ENCODE measurements at places on chromosomes 4 and X. TPM values are rescaled to one million over a fixed set of nuclear protein-coding genes. Genes with fewer than 3 reads are reported as not detected.

DNA sequence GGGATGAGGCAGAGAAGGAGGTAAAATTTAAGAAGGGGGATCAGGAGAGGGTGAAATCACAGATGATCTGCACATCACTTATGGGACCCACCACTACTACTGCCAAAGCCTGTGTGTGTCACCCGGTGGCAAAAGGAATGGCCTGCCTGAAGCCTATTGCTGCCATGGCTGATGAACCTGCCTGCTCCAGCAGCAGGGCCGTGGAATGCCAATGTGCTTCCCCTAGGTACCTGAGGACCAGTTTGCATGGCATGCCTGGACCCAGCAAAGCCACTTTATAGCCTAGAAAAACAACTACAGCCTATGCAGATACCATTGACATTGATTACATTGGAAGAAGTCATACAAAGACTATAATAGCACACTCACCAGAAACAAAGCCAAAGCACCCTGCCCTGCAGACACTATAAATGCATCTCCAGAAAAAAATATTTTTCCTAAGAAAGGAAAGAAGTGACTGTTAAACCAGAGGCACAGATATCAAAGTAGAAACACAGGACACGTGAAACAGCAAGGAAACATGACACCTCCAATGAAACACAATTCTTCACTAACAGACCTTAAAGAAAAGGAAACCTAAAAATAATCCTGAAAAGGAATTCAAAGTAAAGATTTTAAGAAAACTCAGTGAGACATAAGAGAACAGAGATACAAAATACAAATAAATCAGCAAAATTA is 680.7 kb upstream of the GRID2 start:
- DNase-seq: no peak
- no peak overlapping the region for H3K27ac ChIP-seq
- no peaks in the 10 kb centered on the region for H3K4me1 ChIP-seq
- H3K4me3 ChIP-seq: no peak overlapping the region

Gene CENPVL1
- total RNA-seq: not detected

- H3K27me3 ChIP-seq: peaks cover 2% of the 10 kb centered on the region
- peaks cover 30% of the 10 kb centered on the region for H3K4me1 ChIP-seq
- H3K27ac ChIP-seq: peak within 1 kb of the TSS; percentile 90
Observed at GRCh38 chr4:185425647-185426352, at the start of gene UFSP2. Gene UFSP2 (minus strand): TSS chr4:185425964. CDS start chr4:185425868, 96 bp downstream.

DNA sequence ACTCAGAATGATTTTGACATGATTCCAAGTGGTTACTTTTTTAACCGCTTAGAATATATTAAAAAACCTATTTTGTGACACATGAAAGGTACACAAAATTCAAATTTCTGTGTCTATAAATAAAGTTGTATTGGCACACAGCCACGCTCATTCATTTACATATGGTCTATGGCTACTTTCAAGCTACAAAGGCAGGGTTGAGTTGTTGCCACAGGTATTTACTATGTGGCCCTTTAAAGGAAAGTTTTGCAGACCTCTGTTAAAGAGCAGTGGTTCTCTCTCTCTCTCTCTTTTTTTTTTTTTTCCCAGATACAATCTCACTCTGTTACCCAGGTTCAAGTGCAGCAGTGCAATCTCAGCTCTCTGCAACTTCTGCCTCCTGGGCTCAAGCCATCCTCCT is 23.0 kb downstream of the GPM6B start:
- DNase-seq: no peak
- H3K27ac ChIP-seq: no peak overlapping the region
- H3K4me1 ChIP-seq: no peaks in the 10 kb centered on the region
- no peaks in the 10 kb centered on the region for H3K36me3 ChIP-seq
- H3K27me3 ChIP-seq: peaks cover 2% of the 10 kb centered on the region
- H3K4me3 ChIP-seq: no peak overlapping the region

DNA sequence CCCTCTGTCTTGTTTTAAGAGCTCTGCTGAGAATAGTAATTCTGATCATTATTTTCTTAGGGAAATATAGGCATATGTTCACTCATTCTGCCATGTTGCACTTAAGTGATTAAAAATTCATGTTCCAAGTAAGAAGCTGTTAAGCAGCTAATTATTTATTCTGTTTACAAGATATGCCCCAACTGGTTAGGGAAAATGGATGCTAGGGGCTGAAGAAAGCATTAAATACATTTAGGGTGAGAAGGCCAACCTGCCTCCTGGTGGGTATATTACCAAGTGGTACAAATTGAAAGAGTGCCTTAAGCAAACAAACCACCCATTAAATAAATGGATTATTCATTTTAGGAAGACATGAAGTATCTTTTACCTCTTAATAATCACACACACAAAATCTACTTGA is 392.6 kb upstream of the EPHA5 start:
- H3K4me1 ChIP-seq: no peaks in the 10 kb centered on the region
- no peaks in the 10 kb centered on the region for H3K36me3 ChIP-seq
- H3K27ac ChIP-seq: no peak overlapping the region
- DNase-seq: no peak

GRCh38 chr4:167767281-167767680 is 325.1 kb upstream of the ANXA10 start:
- no peak overlapping the region for H3K4me3 ChIP-seq
- no peaks in the 10 kb centered on the region for H3K27me3 ChIP-seq
- H3K27ac ChIP-seq: no peak overlapping the region
- no peaks in the 10 kb centered on the region for H3K36me3 ChIP-seq

Gene TLR6
- total RNA-seq: 1.5 TPM

DNA sequence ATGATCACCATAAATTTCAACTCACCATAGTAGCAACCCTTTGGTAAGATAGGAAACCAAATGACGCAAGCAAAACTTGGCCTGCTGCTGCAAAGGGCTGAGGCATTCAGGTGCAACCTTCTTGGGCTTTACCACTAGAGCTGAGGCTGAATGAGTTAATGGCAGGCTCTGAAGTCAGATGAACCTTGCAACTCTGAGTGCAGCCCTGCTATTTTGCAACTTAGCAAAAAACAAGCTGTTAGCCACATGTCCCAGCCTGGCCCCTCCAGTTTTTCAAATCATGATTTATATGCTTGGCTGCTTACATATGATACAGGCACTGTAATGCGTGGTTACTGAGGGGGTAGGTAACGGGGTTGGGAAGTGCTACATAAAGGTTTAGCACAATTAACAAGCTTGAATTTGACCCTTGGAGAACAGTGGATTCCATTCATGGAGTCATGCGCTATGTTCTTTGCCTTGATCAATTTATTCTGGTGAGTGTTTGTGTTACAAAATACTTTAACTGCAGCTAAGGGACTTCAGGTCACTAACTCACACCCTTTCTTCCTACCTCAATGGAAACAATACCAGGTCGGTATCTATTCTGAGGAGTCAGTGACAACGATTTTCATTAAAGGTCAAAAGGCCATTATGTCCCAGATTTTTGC is 80.5 kb upstream of the PPARGC1A start:
- no peaks in the 10 kb centered on the region for H3K4me1 ChIP-seq
- no peaks in the 10 kb centered on the region for H3K36me3 ChIP-seq
- DNase-seq: no peak
- H3K4me3 ChIP-seq: no peak overlapping the region
- no peaks in the 10 kb centered on the region for H3K27me3 ChIP-seq
- H3K27ac ChIP-seq: no peak overlapping the region

- H3K4me1 ChIP-seq: no peaks in the 10 kb centered on the region
- H3K4me3 ChIP-seq: no peak overlapping the region
- DNase-seq: no peak
Observed at GRCh38 chr4:36115312-36115711, 129.0 kb downstream of the ARAP2 start.

GRCh38 chr4:2104556-2105345 is 45.6 kb downstream of the NAT8L start:
- peaks cover 4% of the 10 kb centered on the region for H3K4me1 ChIP-seq
- H3K27ac ChIP-seq: no peak overlapping the region
- H3K36me3 ChIP-seq: peaks cover 2% of the 10 kb centered on the region

DNA sequence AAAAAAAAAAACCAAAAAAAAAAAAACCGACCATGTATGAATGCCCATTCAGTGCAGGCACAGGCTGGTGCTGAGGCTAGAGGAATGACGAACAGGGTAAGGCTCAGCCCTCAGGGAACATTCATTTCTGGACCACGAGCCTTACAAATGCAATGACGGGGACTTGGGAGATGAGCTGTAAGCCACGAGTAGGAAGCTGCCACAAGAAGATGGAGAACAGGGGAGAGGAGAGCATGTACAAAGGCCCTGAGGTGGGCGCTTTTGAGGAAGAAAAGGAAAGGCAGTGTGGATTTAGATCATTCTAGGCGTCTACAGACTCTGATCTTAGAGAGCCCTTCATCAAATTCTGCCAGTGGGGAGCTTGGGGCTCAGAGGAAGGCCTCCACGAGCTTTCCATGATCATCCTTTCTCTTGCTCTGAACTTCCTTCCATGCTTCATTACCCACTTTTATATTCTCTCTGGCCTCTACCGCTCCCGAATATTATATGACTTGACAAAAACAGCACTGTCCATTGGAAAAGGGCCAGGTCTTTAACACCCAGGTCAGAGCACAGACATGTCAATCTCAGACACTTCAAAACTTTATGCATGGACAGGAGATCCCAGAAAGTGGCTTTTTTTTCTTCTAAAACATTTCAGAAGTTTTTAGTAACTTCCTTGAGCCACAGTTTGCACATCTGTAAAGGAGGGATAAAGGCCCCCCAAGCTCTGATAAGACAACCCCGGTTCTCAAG is 3.3 kb upstream of the ZNF518B start:
- peak overlapping the region; percentile 75 for H3K4me3 ChIP-seq
- peaks cover 37% of the 10 kb centered on the region for H3K27me3 ChIP-seq
- DNase-seq: peak; percentile 76
- no peak overlapping the region for H3K27ac ChIP-seq

- DNase-seq: peak; percentile 63
- H3K36me3 ChIP-seq: peaks cover 47% of the 10 kb centered on the region
- H3K27me3 ChIP-seq: no peaks in the 10 kb centered on the region
- H3K27ac ChIP-seq: peak overlapping the region; percentile 34
- H3K4me3 ChIP-seq: no peak overlapping the region
- peaks cover 25% of the 10 kb centered on the region for H3K4me1 ChIP-seq
Observed at GRCh38 chrX:119784747-119785446, 6.5 kb downstream of the RPL39 start.

Gene PFKFB1
- 0.67 TPM for total RNA-seq

DNA sequence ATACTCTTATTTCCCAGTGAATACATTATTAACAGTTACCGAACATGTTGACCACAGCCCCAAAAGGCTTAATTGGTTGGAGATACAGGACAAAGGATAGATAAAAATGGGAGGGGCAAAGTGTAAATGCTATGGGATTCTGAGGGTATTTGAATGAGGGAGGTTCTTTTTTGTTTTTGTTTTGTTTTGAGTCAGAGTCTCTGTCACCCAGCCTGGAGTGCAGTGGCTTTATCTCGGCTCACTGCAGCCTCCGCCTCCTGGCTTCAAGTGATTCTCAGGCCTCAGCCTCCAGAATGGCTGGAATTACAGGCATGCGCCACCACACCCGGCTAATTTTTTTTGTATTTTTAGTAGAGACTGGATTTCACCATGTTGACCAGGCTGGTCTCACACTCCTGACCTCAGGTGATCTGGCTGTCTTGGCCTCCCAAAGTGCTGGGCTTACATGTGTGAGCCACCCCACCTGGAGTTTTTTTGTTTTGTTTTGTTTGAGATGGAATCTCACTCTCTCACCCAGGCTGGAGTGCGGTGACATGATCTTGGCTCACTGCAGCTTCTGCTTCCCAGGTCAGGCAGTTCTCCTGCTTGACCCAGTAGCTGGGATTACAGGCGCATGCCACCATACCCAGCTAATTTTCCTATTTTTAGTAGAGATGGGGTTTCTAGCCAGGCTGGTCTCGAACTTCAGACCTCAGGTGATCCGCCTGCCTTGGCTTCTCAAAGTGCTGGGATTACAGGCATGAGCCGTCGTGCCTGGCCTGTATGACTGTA is 9.0 kb downstream of the UBE2K start:
- H3K36me3 ChIP-seq: peaks cover 14% of the 10 kb centered on the region
- peak; percentile 41 for DNase-seq
- H3K27ac ChIP-seq: no peak overlapping the region
- H3K4me3 ChIP-seq: no peak overlapping the region
- H3K27me3 ChIP-seq: no peaks in the 10 kb centered on the region

Gene C4orf50
- 0.05 TPM for total RNA-seq

DNA sequence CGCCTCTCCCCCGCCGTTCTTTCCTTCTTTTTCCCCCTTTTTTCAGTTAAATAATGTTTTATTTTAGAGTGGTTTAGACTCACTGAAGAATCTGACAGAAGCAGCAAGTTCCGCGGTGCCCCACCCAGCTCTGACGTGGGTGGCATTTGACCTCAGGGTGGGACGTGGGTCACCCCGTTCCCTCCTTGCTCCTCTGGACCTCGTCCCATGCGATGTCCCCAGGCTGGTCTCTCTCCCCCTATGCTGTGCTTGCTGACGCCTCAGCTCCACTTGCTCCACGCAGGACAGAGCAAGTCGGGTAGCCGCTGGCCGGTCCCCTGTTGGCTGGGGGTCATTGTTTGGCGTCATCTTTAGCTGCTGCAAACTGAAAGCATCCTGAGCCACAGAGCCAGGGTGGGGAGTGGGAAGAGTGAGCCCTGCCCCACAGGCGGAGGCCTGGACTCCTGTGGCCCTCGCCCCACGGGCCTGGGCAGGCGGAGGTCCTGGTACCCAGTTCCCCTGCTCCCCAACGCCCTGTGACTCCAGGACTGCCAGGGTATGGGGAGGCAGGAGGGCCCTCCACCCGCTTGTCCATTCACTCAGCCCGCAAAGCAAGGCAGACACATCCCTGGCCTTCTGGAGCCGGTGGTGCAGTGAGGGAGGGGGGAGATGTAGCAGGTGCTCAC is 30.8 kb downstream of the TRMT44 start:
- DNase-seq: no peak
- peaks cover 25% of the 10 kb centered on the region for H3K36me3 ChIP-seq
- no peak overlapping the region for H3K4me3 ChIP-seq
- H3K4me1 ChIP-seq: no peaks in the 10 kb centered on the region

Gene SMARCA5
- 69.8 TPM for total RNA-seq

DNA sequence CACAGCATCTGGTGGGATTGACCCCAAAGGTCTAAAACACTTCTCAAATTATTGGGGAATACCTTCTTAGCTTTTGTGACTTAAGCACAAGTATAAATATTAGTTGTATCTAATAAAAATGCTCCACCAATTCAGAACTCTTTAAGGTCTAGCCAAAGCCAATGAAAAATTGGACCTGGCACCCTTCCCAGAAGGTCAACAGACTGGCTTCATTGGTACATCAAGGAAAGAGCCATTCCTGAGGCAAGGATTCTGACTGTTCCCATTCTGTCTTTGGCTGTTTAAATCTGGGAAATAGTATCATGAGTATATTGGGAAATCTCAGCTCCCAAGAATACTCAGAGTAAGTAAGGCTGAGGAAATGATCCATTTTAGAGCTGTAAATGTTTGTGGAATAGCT is 153.0 kb upstream of the TRPC5 start:
- H3K4me3 ChIP-seq: no peak overlapping the region
- H3K27me3 ChIP-seq: no peaks in the 10 kb centered on the region
- no peak for DNase-seq
- no peaks in the 10 kb centered on the region for H3K4me1 ChIP-seq
- H3K27ac ChIP-seq: no peak overlapping the region

Gene RASL11B
- 0.25 TPM for total RNA-seq

- no peaks in the 10 kb centered on the region for H3K4me1 ChIP-seq
- peaks cover 9% of the 10 kb centered on the region for H3K36me3 ChIP-seq
- no peak overlapping the region for H3K27ac ChIP-seq
- H3K4me3 ChIP-seq: no peak overlapping the region
Observed at GRCh38 chrX:118627084-118627758, 100.2 kb upstream of the IL13RA1 start.

GRCh38 chrX:96861218-96861617 is 22.5 kb upstream of the RPA4 start:
- H3K36me3 ChIP-seq: no peaks in the 10 kb centered on the region
- no peak overlapping the region for H3K4me3 ChIP-seq
- H3K27ac ChIP-seq: no peak overlapping the region
- H3K4me1 ChIP-seq: no peaks in the 10 kb centered on the region

GRCh38 chrX:22516893-22517292 is 244.2 kb downstream of the CBLL2 start:
- H3K27me3 ChIP-seq: no peaks in the 10 kb centered on the region
- H3K27ac ChIP-seq: no peak overlapping the region
- H3K4me1 ChIP-seq: no peaks in the 10 kb centered on the region
- no peak overlapping the region for H3K4me3 ChIP-seq

Data from activated CD4-positive, alpha-beta T cell treated with anti-CD3 and anti-CD28 coated beads for 36 hours (primary cell).